CD8-positive, alpha-beta memory T cell (primary cell): ENCODE measurements at places on chromosomes 2 and 18.

GRCh38 chr18:68800075-68800474 lies 2.2 kb downstream of the CCDC102B start:
- DNase-seq, result no peak
- no peak overlapping the region for H3K27ac ChIP-seq
- no peaks in the 10 kb centered on the region for H3K4me1 ChIP-seq
- no peak overlapping the region for H3K4me3 ChIP-seq
- H3K27me3 ChIP-seq, result no peaks in the 10 kb centered on the region
- no peaks in the 10 kb centered on the region for H3K36me3 ChIP-seq

DNA sequence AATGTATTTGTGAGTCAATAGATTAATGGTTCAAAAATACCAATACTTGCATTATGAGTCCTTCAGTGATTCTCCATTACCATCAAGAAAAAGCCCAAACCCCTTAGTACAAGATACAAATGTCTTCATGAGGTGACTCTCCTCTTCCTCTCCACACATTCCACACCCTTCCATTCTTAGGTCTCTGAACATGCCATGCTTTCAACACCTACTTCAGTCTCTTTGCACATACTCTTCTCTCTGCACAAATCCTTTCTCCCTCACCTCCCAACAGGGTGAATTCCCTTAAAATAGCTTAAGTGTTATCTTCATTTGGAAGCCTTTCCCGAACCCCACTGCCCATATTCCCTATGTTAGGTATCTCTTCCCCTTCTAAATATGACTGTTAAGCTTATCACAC lies 131.9 kb downstream of the ERBB4 start:
- no peaks in the 10 kb centered on the region for H3K4me1 ChIP-seq
- no peaks in the 10 kb centered on the region for H3K27me3 ChIP-seq
- no peaks in the 10 kb centered on the region for H3K36me3 ChIP-seq
- H3K27ac ChIP-seq, result no peak overlapping the region
- no peak for DNase-seq
- H3K4me3 ChIP-seq, result no peak overlapping the region

DNA sequence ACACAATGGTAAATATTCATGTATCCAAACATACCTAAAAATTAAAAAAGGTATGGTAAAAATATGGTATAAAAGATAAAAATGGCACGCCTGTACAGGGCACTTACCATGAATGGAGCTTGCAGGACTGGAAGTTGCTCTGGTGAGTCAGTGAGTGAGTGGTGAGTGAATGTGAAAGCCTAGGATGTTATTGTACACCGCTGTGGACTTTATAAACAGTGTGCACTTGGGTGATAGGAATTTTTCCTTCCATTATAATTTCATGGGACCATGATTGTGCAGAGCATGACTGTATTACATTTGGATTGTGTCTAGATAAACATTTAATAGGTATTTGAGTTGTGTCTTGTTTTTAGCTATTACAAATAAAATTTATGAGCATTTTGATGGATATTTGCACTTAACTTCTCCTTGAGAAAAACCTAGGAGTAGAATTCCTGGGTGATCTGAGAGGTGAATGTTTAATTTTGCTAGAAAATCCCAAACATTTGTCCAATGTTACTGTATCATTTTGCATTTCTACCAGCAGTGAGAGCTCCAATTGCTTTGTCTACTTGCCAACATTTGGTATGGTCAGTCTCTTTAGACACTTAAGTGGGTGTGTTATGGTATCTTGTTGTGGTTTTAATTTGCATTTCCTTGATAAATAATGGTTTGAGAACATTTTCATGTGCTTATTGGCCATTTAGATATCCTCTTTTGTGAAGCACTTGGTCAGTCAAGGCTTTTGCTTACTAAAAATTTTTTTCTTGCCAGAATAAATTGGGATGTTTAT lies 81.7 kb downstream of the BCL2L11 start:
- DNase-seq, result no peak
- no peaks in the 10 kb centered on the region for H3K27me3 ChIP-seq
- H3K27ac ChIP-seq, result no peak overlapping the region
- no peaks in the 10 kb centered on the region for H3K4me1 ChIP-seq
- no peaks in the 10 kb centered on the region for H3K36me3 ChIP-seq

DNA sequence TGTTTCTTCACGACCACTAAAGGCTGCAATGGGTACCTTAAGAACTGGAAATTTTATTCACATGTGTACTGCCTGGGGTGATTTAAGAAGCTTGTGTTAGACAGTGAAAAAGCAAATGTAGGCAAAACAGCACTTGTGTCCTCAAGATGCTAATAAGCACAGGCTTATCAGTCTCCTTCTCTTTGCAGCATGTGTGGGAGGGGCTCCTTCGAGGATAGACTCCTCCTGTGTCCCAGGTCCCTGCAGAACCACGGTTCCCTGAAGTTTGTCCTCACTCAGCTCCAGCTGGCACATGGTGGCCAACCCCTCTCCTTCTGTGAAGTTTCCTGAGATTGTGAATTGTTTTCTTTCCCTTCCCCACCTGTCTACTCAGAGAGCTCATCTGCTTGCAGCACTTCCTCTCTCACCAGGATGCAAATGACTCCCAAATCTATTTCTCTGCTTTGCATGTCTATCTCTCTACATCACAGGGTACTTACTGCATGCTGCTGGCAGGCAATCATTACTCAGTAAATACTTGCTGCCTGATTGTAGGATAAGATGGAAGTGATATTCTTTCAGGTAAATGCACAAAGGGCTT lies 589.6 kb upstream of the KLHL29 start:
- H3K4me1 ChIP-seq, result no peaks in the 10 kb centered on the region
- no peak overlapping the region for H3K4me3 ChIP-seq
- no peak for DNase-seq
- H3K27me3 ChIP-seq, result no peaks in the 10 kb centered on the region

DNA sequence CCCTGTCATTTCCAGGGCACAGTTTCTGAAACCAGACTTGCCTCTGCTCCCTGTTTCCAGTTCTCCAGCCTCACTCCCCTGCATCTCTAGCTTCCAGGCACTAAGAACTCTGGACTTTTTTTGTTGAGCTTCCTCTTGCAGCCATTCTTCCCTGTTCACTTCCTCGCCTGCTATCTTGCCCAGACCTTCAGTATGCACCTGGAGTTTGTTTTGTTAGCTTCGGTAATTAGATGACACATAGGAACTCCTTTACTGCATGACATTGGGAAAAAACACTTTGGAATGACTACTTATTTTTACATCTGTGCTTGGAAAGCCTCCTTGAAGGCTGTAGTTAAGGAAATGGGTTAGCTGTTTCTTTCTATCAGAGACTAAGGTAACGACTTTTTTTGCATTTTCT lies 35.2 kb downstream of the OTOF start:
- no peak overlapping the region for H3K27ac ChIP-seq
- H3K4me3 ChIP-seq, result no peak overlapping the region
- no peak for DNase-seq
- no peaks in the 10 kb centered on the region for H3K27me3 ChIP-seq
- no peaks in the 10 kb centered on the region for H3K4me1 ChIP-seq
